ENCODE measurements at places on chromosomes 5 and 9.

DNA sequence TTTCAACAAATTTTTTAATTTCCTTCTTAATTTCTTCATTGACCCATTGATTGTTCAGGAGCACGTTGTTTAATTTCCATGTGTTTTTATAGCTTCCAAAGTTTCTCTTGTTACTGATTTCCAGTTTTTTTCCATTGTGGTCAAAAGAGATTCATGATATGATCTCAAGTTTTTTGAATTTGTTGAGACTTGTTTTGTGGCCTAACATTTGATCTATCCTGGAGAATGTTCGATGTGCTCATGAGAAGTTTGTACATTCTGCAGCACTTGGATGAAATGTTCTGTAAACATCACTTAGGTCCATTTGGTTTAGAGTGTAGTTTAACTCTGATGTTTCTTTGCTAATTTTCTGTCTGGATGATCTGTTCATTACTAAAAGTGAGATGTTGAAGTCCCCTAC is 14.7 kb upstream of the PPIC start:
- DNase-seq: no peak

DNA sequence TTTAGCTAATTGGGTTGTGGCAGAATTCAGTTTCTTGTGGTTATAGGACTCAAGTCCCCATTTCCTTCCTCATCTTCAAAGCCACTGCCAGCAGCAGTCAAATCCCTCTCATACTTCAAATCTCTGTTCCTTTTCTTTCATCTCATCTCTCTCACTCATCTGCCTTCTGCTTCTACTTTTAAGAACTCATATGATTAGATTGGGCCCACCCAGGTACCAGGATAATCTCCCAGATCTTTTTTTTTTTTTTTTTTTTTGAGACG is 8.0 kb upstream of the REEP5 start:
- no peak for DNase-seq

DNA sequence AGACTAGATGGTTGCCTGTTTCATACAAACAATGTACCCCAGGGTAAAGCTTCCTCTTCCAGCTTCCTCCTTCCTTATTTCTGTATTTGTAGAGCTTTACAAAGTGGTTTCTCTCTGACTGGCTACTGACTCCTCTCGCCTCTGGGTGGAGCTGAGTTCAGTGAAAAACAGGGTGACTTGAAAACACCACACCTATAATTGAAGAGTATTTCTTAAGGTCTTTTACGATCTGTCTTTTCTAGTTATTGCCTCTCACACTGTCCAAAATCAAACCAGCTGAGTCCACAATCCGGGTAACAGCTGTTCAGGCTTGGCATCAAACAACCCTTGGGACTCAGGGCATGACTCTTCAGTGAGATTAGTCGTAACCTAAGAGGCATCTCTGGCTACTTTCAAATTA is 200.4 kb downstream of the ARRDC3 start:
- DNase-seq: no peak

DNA sequence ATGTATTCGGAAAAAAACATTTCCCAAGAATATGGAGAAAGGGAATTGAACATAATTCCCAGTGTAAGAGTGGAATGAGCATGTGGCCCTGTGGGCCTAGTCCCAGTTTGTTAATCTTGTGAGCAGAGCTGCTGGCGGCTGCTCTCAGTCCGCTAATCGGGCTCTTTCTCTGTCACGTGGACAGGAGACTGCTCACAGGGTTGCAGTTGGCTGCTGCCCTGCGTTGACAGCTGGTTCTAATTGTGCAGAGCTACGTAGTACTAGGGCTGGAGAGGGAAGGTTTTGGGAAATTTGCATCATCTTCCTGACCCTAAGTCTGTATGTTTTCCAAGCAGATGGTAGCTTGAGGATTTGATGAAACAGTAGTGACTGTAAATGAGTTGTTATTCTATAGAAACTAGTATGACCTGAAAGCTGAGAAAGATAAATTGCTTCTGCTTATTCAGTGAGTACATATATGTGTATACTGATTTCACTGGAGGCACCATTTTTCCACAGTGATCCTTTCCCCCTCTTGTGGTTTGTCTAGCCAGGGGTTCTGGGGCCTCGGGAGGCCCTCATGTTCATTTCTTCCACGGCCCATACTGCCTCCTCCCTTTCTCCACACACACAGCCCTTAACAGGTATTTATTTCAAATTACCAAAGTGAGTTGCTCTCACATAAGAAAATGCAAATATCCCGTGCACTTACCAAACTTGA is 100.6 kb downstream of the ANGPTL2 start:
- no peak for DNase-seq

- no peak for DNase-seq
Observed at GRCh38 chr5:81422671-81423070, 28.7 kb upstream of the ACOT12 start.

GRCh38 chr5:136016945-136017530 is 11.8 kb upstream of the TGFBI start:
- no peak for DNase-seq

DNA sequence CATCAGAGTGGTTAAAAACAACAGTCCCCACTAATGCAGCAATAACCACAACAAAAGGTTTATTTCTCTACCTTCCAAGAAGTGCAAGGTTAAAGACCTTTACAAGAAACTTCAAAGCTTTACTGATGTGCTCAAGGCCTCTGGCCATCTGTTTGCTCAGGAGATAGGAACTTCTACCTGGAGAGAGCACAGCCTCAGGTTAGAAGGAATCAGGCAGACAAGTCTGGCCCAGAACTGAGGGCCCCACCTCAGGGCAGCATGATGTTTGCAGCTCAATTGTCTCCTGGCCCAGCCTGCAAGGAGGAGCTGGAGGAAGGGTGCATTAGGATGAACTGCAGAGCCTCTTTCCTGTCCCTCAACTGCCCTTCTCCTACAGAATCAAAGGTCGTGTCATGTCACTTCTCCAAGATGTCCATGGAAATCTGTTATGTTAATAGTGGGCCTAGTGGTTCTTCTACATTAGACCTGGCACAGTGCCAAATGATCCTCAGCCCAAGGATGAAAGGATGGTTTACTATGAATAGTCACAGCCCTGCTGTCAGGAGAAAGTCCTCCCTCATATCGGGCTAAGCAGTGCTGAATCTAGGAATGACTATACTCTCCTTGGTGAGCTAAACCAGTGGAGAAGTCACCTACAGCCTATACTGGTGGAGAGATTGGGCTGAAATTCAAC is 98.9 kb upstream of the NTRK2 start:
- DNase-seq: peak; percentile 85

DNA sequence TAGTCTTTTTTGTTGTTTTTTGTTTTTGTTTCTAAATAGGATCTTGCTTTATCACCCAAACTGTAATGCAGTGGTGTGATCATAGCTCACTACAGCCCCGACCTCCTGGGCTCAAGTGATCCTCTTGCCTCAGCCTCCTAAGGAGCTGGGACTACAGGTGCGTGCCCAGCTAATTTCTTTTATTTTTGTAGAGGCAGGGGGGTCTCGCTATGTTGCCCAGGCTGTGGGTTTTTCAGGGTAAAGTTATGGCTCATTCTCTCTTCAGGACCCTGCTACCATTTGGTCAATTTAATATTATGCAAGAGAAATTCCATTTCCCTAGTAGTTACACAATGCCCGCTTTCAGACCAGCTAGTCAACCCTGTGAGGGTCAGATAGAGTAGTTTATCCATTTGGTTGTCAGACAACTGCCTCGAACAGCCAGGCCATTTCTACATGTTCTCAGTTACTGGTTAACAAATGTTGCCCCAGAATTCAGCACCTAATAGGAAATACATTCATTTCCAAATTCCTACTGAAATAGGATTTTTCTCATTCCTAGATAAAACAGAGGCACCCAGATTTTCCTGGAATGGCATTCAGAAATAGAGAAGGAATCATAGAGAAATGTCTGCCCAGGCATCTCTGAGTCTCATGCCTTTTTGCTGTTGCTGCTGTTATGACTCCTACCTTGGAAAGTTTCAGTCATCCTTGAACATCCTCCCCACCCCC is 6.4 kb upstream of the GLIS3 start:
- no peak for DNase-seq

DNA sequence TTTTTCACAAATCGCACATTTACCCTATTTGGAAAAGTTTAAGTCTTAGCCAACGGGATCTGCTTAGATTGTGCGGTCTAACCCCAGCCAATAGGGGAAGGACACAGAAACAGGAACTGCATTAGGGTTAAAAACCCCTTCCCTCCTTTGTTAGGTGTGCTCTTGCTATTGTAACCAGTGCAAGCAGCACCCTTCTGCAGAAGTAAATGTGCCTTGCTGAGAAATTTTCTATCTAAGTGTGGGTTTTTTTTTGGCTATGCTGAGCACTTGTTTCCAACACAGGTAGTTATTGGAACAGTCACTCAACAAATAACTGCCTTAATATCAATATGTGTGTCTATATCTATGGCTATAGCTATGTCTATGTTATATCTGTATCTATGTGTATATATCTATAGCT is 190.0 kb downstream of the TRIM32 start:
- DNase-seq: no peak

GRCh38 chr5:1770443-1770802 is 29.2 kb downstream of the MRPL36 start:
- DNase-seq: no peak

- DNase-seq: no peak
Observed at GRCh38 chr9:135262248-135262647, 174.8 kb downstream of the OLFM1 start.

- no peak for DNase-seq
Observed at GRCh38 chr5:79792463-79792862, 102.8 kb downstream of the CMYA5 start.

GRCh38 chr5:100706776-100707175 is 171.6 kb downstream of the FAM174A start:
- no peak for DNase-seq

All from ELF-1 (cell line).